Stimulated activated CD4-positive, alpha-beta T cell treated with anti-CD3 and anti-CD28 coated beads, Interleukin-4, amount 100 ng/mL, for 48 hours (primary cell): ENCODE measurements at places on chromosomes 7 and 10.

GRCh38 chr7:117165656-117166055 lies 157.2 kb downstream of the WNT2 start:
- no peak for DNase-seq

DNA sequence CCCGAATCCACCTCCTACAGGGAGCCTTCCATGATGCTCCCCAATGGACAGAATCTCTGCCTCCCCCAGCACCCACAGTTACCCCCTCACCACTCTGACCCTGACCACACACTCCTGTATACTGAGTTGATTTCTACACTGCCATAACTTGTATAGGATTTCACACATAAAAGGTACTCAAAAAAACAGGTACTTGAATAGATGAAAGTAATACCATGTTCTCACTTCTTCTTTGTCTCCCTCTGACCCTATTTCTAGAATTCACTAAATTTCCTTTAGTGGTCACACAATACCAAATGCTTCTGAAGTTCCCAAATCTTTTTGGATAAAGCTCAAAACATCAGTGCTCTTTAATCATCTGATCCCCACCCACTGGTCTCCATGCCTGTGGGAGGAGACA lies 45.4 kb downstream of the HSPA12A start:
- no peak for DNase-seq

- no peak for DNase-seq
Measured at GRCh38 chr10:68105820-68106219, 3.5 kb upstream of the MYPN start.

DNA sequence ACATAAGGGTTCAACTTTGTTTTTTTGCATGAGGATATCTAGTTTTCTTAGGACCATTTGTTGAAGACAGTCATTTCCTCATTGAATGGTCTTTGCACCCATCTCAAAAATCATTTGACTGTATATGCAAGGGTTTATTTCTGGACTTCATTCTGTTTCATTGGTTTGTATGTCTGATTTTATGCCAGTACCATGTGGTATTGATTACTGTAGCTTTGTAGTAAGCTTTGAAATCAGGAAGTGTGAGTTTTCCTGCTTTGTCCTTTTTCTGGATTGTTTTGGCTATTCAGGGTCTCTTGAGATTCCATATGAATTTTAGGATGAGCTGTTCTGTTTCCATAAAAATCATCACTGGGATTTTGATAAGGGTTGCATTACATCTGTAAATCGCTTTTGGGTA lies 63.9 kb downstream of the SND1 start:
- DNase-seq: no peak

DNA sequence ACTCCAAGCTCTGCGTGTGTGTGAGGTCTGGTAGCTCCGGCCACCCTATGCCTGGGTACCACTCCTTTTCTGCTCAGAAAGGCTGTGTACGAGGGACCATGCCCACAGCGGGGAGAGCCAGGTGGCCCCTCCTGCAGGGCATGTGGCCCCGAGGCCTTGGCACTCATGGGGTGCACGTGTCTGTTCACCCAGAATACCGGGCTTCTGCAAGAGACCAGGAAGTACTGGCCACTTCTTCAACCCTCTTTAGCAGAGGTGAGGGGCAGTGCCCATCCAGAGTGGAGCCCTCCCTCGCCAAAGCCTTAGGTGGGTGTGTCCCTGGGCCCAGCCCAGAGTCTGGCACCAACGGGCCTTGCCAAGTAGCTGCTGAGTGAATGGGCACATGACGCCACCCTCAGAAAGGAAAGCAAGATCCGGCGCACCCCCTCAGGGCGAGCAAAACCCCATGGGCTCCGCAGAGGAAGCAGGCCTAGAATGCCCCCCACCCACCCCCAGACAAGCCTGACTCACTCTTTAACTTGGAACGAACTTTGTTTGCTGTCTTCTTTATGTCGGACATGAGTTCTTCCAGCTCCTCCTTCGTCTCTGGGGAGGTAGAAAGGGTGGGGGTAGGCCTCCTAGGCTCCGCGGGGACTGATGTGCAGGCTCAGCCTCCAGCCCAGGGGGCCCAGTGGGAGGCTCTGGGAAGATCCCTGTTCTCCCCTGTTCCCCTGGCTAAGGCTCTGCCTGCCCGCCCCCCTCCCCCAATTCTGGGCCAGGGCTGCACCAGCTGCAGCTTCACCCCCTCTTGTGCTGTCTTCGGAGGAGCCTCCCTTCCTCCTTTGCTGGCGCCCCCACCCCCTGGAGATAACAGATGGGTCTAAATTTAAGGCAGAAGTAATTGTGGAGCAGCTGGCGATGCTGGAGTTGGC lies 14.6 kb downstream of the STX1A start:
- no peak for DNase-seq

DNA sequence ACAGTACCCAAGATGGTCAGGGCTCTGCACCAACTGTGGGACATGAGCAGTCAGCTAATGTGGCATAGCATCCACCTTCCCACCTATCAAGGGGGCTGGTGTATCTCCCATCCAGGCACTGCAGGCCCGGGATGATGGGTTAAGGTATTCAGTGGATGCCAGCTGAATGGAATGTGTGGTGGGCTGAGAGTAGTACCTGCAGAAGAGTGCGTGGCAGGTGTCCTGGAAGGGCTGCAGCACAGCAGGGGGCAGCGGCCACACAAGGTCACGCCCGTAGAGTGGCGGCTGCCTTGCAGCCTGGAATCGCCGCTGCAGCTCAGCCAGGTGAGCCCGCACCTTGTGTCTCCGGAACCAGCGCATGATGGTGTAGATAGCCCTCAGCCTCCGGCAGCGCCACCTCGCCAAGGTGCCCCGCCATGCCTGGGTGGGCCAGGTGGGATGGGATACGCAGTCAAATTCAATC lies 13.3 kb downstream of the MYO1G start:
- no peak for DNase-seq

DNA sequence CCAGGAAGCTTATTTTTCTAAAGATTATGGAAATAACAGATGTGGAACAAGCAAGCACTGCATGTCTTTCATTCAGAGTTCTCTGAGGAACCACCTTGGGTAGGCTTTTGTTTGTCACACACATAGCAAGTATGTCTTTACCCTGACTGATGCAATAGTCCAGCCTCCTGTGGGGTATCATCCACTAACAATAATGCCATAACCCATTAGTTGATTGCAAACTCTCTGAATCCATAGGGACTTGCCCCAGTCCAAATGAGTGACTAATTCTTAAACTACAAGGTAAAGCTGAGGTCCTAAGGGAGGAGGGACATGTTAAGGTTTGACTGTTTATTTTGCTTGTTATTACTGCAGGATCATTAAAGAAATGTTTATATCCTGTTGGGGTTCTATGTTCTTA lies 151.4 kb upstream of the PRPS1L1 start:
- DNase-seq: no peak

- no peak for DNase-seq
Measured at GRCh38 chr7:33639552-33640197, 265.7 kb upstream of the BMPER start.

GRCh38 chr7:100493476-100494264 lies 9.9 kb downstream of the NYAP1 start:
- peak; percentile 57 for DNase-seq

GRCh38 chr10:43055991-43056567 lies 20.8 kb upstream of the RET start:
- DNase-seq: no peak

DNA sequence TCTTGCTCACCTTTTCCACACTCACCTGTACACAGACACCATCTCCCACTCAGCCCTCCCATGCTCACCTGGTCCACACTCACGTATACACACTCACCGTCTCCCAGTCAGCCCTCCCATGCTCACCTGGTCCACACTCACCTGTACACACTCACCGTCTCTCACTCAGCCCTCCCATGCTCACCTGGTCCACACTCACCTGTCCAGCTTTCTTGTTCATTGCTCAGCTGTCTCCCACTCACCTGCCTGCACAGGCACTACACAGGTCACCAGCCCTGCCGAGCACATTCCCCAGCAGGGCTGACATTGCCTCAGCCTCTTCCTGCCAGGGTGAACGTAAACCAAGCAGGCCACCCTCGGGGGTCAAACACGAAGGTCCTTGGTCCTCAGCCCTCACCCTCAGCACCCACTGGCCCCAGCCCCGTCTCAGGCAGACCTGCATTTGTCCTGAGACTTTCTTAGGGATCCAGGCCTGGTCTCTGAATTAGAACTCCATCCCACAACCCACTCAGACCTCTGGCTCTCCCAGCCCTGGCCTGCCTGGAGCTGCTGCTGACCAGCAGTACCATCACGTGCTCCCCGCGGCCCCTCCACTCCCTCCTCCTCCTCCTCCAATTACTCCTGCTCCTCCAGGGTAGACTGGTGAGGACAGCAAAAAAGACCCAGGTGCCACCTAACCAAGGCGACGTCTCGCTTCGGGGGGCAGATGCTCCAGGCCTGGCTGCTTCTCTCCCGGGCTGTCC lies 12.8 kb upstream of the DNAAF5 start:
- DNase-seq: no peak

GRCh38 chr10:130393342-130393741 lies 257.2 kb downstream of the GLRX3 start:
- no peak for DNase-seq

GRCh38 chr10:95214369-95214768 lies 20.3 kb downstream of the ACSM6 start:
- DNase-seq: no peak

DNA sequence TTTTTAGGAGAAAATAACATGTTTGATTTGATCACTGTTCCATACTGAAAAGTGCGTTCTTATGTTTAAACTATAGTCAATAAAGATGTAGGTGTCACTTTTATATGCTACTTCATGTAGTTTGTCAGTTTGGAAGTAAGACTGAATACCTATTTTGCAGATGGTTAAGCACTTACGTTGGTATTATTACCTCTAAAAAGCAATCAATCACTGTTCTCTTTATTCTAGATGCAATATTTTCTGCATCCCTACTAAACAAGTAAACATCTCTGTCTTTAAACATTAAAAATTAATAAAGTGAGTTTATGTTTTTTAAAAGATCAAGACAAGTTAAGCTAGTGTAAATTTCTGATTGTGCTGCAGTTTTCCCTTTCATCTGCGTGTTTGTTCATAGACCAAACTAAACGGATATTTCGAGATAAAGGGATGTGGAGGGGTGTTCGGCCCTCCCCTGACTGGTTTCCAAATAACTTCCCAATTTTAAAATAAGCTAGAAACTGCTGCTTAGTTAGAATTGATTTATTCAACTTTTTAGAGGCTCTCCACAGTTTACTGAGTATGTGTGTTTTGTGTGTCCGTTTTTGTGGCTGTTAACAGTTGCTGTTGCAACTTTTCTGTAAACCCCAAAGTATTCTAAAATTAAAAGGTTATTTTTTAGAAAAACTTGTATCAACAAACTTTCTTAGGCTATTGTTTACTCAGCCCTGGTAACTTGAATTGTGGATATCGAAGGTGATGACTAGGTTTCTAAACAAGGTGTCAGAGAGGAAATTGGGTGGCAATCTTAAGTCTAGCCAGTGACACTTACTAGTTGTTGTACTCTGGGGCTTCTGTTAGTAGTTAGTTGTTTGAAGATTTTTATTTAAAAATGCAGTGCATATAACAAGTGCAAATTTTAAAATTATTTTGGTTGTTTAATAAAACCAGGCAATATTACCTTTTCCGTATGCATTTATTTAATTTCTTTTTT lies 974 bp downstream of the KIF11 start:
- DNase-seq: no peak

GRCh38 chr10:61899997-61900828 lies 1.3 kb upstream of the ARID5B start:
- DNase-seq: peak; percentile 33

GRCh38 chr7:39002755-39003154 lies 25.0 kb downstream of the POU6F2 start:
- no peak for DNase-seq

DNA sequence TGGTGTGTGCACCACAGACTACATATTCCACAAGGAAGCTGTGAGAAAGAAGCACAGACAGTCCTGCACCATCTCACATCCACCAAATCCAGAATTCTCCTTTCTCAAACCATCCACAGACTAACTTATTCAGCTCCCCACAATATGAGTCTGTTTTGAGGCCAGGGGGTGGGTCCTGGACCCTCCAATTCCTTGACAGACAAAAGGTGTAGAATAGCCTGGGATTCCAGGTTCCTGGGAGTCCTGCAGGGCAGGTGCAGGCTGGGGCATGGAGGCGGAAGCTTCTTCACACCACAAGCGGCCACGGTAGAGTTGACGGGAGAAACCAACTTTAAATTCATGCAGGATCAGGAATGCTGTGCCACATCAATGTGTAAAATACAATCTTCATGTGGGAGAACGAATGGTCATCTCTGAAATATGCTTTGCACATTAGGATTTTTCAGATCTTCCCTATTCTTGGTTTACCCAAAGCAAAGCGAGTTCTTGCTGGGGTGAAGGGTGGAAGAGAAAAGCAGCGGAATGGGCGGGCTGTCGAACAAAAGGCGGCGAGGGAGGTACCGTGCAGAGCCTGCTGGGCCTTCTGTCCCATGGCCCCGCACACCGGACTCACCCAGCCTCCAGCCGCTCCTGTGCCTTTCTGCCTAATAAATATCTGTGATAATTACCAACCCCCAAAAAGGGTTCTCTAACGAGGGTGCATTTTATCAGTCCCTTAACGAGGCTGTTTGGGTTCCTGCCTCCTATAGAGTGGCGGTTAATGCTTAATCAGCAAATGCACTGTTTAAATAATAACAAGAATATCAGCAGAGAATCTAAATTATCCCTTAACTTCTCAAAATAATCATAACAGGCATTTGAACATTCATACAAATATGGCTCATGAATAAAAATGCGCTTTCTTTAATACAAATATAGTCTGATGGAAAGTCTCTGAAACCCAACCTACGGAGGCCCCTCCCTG lies 514.0 kb downstream of the DNAJB6 start:
- no peak for DNase-seq

GRCh38 chr7:22864301-22864700 lies 41.7 kb upstream of the TOMM7 start:
- no peak for DNase-seq

- DNase-seq: no peak
Measured at GRCh38 chr10:122225330-122225729, 45.8 kb upstream of the BTBD16 start.

- DNase-seq: no peak
Measured at GRCh38 chr10:48598243-48598935, 6.5 kb downstream of the ARHGAP22 start.

DNA sequence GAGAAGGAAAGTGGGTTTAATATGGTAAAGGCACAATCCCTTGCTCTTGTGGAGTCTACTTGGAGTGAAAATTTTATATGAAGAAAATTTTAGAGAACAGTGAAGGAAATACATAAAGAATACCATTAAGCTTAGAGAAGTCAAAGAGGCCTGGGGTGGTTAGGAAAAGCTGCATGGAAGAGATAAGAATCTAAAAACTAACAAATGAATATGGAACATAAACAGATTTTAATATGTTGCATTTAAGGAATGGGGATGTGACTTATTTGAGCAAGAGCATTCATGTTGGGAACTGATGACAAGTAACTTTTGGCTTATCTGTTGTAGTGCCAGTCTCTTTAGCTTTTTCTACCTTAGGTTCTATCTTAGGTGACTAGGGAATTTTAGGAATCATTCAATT lies 31.0 kb downstream of the AHR start:
- DNase-seq: no peak
